ENCODE measurements at places on chromosomes 5 and 9.

DNA sequence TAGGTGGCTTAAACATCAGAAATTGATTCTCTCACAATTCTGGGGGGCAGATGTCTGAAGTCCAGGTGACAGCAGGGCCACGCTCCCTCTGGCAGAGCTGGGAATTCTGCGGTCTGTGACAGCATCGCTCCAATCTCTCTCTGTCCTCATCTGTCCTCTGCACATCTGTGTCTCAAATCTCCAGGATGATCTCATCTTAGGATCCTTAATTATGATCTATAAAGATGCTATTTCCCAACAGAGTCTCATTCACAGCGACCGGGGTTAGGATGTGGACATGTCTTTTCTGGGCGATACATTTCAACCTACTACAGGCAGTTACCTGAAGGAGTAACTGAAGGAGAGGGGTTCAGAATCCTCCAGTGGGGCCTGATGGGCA, 31.4 kb downstream of the ANKRD33B start:
- no peak for DNase-seq

- DNase-seq: no peak
Measured at GRCh38 chr5:31884896-31885295, 246.0 kb downstream of the PDZD2 start.

DNA sequence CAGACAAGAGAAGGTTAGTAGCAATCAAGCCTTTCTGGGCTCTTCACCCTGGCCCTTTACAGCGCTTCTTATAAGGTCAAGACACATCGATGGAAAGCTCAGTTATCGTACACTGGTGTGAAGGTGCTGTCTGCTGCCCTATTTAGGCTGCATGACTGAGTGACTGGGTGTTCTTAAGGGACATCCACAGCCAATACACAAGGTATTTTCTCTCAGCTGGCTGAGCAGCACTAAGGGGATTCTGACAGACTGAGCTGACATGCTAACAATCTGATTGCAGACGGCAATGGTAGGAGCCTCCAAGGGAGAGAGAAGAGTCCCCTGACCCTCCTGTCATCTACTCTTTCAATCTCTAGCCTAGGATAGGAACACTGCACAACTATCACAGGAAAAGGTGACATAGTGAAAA, 577.9 kb downstream of the ISL1 start:
- no peak for DNase-seq

- DNase-seq: no peak
Measured at GRCh38 chr9:93955111-93955980, at the start of gene BARX1. Gene BARX1, minus strand, starts transcription at chr9:93955355. Its CDS starts 209 bp downstream, at chr9:93955146.

DNA sequence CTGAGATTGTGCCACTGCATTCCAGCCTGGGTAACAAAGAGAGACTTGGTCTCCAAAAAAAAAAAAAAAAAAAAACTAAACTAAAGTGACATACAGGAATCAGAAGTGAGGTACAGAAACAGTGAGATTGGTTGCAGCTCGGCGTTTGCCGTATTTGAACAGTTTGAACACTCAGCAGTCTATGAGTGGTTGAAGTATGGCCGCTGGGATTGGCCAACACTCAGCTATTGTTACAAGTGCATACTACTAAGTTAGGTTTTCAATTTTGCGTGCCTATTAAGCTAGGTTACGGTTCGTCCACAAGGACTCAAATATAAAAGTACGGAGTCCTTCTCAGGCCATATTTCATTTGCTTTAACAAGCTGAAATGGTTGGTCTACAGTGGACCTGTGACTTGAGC, 3.3 kb upstream of the TSC1 start:
- no peak for DNase-seq

GRCh38 chr5:109704282-109704952, 14.7 kb downstream of the MAN2A1 start:
- no peak for DNase-seq

- no peak for DNase-seq
Measured at GRCh38 chr5:143440448-143441115, 37.1 kb upstream of the NR3C1 start.

GRCh38 chr9:4955836-4956235, 29.2 kb upstream of the JAK2 start:
- DNase-seq: peak; percentile 91

- DNase-seq: no peak
Measured at GRCh38 chr9:77719321-77719720, 71.2 kb upstream of the GNA14 start.

Data from fibroblast of skin of scalp (primary cell).